Hematopoietic multipotent progenitor cell treated with erythropoietin and hydrocortisone succinate and interleukin-3 and kit ligand, for 4 days (in vitro differentiated cells): ENCODE measurements at places on chromosomes 5 and 9.

DNA sequence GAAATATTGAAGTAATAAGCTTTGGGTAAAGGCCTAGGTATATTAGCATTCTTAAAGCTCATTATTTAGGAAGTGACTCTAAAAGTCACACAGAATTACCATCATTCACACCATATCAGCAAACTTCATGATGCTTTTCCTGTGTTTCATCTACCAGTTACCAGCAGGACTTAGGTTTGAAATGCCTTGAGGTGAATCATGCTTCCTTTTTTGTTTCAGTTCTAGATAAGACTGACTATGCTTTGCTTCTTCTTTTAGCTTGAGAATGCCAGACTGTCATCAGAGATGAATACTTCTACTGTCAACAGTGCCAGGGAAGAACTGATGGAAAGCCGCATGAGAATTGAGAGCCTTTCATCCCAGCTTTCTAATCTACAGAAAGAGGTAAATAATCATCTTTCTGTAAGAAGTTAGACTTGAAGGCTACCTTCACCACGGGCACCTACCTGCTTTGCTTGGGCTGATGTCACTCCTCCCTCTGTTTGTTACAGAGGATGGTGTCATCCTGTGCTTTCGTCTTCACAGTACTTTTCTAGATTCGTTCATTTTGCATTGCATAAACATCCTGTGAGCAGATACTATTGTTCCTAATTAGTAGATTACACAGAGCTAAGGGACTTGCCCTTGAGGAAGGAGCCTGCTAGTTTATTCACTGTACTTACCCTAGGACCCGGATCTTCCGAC is 34.7 kb downstream of the LMNB1 start:
- peak; percentile 72 for DNase-seq

DNA sequence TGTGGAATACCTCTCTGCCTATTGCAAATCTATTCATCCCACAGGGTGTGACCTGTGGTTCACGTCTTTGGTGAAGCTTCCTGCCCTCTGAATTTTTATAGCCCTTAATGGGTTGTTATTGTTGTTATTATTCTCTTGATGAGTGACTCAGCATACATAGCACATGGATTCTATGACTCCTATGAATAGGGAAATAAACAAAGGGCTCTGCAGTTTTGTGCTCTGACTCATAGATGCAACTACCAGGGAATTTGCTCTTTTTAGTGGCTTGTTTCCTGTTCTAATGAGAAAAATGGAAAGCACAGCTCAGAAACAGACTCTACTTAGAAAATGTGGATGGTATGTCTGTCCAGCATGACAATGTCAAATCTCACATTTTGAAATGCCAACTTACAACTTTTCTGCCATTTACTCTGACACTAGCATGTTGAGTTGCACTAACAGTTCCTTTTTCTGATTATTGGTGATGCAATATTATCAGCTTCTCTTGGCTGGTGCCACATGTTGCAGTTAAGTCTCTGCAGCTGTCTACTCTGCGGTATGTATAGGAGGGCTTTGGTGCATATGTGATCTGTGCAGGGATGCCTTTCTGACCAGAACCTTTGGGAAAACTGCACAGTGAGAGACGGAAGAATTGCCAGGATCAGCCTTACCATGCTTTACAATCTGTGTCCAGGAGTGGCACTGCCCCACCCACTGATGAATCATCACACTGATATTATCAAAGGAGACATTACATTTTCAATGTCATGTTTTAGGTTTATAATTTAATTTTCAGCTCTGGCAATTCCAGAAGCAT is 996.4 kb upstream of the WWC1 start:
- DNase-seq, result no peak

GRCh38 chr5:102971676-102972293 is 148.2 kb downstream of the GIN1 start:
- DNase-seq, result peak; percentile 59

DNA sequence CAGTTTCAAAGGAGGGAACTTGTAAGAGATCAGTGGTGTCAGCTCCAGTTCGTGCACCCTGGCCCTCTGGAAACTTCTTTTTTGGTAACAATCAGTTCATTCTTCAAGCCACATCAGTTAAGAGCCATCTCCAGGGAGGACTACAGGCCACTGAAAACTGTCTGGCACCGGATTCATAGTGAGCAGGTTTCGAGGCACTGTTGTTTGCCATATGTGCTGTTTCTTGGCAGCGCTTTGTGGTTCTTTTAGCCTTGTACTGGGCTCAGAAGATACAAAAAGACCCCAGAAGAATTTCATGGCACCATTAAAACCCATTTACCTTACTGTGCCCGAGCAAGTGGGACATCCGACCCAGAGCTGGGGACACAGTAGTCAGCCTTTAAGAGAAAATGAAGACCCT is 68.5 kb downstream of the OTULIN start:
- DNase-seq, result no peak

DNA sequence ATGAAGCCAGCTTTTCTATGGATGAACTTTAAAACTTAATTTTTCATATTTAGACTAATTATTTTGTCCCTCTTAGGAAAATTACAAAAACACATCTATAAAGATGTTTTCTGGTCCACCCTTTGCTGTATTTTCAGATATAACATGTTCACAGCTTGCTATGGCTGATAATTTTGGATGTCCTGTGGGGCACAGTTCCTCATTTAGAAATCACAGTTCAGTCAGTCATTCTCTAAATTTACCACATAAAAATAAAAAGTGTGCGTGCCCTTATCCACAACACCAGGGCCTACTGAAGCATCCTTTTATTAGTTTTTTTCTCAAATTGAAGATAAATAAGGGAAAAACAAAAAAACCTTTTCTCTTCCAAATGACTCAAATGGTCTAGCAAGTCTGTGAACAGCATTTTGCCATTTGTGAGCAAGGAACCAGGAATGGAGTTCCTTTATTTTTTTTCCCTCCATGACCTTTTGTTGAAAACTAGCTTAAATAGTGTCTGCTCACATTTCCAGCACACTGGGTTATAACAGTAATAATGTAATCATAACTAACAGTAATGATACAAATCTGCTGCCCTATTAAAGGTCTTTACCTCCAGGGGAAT is 87.1 kb downstream of the CEMIP2 start:
- DNase-seq, result peak; percentile 49
